ENCODE measurements at places on chromosomes 13 and 19. TPM values are rescaled to one million over a fixed set of nuclear protein-coding genes. Genes with fewer than 3 reads are reported as not detected.

DNA sequence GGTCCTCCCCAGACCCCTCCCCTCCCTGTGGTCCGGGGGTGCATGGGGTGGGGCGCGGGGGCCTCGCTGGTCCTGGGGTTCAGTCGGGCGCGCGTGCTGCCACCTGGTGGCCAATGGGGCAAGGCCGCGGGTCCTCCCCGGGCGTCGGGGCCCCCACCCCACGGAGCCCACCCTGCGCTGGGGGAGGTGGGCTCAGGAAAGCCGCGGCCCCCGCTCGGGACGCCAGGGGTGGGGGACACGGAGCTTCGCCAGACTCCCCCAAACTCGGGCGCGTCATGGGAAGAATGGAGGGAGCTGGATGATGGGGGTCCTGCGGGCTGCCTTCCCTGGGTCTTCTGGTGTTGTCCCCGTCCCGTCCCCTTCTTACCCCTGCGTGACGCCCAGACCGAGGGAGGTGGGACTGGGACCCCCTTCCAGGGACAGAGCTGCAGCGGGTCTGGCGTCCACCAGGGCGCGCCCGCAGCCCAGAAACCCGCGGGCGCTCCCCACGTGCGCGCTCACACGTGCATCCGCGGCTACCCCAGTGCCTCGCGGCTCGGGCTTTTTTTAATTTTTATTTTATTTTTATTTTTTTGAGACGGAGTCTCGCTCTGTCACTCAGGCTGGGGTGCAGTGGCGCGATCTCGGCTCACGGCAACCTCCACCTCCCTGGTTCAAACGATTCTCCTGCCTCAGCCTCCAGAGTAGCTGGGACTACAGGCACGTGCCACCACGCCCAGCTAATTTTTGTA, 19.8 kb upstream of the TCF3 start:
- no peak for DNase-seq

DNA sequence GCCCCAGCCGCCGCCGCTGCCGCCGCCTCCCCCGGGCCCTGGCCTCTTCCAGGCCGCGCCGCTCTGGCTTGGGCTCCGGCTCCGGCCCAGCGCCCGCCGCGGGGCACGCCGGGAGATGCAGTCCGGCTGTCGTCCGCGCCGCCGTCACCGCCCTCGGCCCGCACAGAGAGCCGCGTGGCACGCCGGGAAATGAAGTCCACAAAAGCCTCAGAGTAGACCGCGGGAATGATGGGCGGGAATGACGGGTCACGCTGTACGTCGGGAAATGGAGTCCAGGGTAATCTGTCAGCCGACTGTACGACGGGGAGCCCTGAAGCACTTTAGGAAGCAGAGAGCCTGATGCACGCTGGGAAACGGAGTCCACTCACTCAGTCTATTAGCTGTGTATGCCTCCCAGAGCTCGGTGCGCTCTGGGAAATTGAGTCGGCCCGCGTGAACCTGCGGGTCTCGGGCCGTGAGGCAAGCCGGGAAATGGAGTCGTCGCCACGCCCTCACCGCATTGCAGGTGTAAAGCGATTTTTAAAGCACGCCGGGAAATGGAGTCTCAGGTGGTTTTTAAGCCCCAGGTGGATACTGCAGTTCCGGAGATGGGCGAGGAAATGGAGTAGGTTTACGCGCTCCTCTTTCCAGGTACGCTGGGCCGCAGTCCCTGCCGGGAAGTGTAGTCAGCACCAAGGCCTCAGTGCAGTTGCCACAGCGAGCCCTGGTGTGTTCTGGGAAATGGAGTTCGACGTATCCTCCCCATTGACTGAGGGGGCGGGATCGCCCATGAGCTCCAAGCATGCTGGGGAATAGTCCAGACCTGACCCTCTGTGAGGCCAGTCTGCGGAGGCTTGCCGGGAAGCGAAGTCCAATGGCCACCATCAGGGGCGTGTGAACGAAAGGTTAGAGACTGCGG, at the start of gene GSK3A:
TSS of gene GSK3A (minus strand) at position 91 of the 898 bp plus-strand sequence. CDS start 137 bp downstream, outside the sequence.
- DNase-seq = peak; percentile 99

- peak; percentile 77 for DNase-seq
These were observed at the start of gene ZNF808 for GRCh38 chr19:52527134-52527955. TSS of gene ZNF808 (plus strand) at chr19:52527668. CDS start at chr19:52543285, 15,617 bp downstream.

MCEMP1 gene
- polyA plus RNA-seq = 0.12 TPM

- no peak for DNase-seq
These were observed 99.6 kb upstream of the SGCG start for GRCh38 chr13:23081220-23081619.

DNA sequence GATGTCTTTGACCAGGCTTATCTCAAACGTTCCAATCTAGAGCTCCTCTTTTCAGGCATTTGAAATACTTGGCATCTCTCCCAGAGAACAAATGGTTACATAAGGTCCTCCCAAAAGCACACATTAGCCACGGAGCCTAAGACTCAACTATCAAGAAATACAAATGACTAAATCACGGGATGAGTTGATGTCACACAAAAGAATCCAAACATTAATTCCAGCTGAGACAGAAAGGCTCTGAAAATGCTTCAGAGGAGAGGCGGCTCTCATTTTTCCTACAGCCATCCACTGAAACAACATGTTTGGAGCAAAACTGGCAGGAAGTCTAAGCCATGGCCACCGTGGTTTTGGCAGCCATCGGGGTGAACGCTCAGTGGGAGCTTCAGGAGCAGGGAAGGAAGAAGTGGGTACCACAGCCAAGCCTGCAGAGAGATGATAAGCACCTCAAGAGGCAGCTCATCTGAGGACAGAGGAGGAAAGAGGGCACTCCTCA, 122.5 kb downstream of the STK24 start:
- DNase-seq = no peak

- DNase-seq = no peak
These were observed 4.8 kb downstream of the ISYNA1 start for GRCh38 chr19:18433015-18433691.

CAMSAP3 gene
- polyA plus RNA-seq = 18.1 TPM

DNA sequence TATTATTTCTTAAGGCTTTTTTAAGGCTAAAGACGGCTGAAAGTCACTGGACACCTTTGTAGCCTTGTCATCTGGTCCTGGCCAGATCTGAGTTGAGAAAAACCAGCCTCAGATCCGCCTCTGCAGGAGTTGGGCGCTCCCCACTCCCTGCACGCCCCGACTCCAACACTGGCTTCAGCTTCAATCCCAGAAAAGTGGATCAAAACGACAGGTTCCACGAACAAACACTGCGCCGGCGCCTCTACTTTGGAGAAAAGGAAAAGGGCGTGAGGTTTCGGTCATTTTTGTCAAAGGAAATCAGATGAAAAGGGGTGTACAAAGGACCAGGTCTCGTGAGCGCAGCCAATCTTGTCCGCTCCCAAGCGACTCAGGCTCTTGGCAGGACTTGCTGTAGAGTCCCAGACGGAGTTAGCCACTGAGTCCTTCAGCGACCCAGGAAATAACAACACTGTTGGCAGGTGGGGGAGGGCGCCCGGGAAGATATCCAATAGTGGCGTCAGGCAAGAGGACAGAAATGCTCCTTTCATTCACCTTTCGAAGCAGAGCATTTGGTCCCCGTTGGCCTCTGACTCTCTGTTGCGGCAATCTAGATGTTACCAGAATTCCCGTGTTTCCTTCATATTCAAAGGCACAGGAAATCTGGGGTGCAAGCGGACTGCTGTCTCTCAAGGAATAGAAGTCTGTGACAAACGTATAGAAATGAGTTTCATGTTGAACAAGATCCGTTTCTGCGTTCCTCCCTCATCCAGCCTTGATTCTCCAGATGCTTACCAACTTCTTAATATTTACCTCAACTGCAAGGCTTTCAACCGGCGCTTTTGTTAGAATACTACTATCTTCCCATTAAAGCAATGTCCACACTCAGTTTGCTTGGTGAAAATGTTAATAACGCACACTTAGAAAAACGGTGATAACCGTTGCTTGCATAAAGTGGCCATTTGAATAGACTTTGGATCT, 1.8 kb upstream of the CCNA1 start:
- DNase-seq = no peak

All from right renal pelvis (tissue), 4 donors.